ENCODE measurements at places on chromosomes 5 and 9. TPM values are rescaled to one million over a fixed set of nuclear protein-coding genes. Genes with fewer than 3 reads are reported as not detected.

- no peak for DNase-seq
These were observed 386.0 kb downstream of the CHSY3 start for GRCh38 chr5:130290219-130290618.

GRCh38 chr5:124746916-124747790 lies 714 bp upstream of the ZNF608 start:
- peak; percentile 67 for DNase-seq

- no peak for DNase-seq
These were observed 43.9 kb downstream of the FAM169A start for GRCh38 chr5:74822288-74822687.

GRCh38 chr9:106921341-106921899 lies 58.5 kb downstream of the ZNF462 start:
- DNase-seq: no peak

DNA sequence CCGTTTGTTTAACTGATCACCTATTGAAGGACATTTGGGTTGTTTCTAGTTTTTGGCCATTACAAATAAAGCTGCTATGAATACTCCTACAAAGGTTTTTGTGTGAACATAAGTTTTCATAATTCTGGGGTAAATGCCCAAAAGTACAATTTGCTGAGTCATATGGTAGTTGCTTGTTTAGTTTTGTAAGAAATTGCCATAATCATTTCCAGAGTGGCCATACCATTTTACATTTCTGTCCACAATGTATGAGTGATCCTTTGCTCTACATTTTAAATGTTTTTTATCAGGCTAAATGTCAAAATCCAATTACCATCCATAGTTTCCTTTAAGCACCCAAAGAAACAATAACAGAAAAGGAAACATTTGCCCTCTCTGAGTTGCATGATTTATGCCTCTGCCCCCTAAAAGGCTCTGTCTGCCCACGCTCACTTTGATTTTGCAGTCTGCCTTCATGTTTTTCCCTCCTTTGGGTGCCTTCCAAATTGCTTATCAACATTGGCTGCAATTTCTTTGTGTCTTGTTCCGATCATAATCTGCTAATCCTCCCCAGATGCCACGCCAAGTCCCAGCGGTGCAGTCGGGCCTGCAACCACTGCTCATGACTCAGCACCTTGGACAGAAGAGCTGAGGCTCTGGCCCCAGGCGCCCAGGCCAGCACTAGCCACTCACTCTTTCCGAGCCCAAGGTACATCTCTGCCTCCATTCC lies 339.2 kb downstream of the PIK3R1 start:
- no peak for DNase-seq

- DNase-seq: peak; percentile 98
These were observed at the start of gene TNIP1 for GRCh38 chr5:151080613-151081430. Gene TNIP1, minus strand, starts transcription at chr5:151081034. Its CDS starts 15,939 bp downstream, at chr5:151065095.

GRCh38 chr9:84983749-84984148 lies 314.2 kb downstream of the NTRK2 start:
- DNase-seq: no peak

GRCh38 chr5:61307611-61308010 lies 24.4 kb upstream of the ZSWIM6 start:
- DNase-seq: no peak

- DNase-seq: no peak
These were observed 35.3 kb downstream of the SNX24 start for GRCh38 chr5:122880749-122881148.

- no peak for DNase-seq
These were observed 48.7 kb downstream of the RICTOR start for GRCh38 chr5:39025456-39025855.

GRCh38 chr5:56346741-56347535 lies 113.8 kb upstream of the ANKRD55 start:
- no peak for DNase-seq

- DNase-seq: no peak
These were observed 121.8 kb upstream of the SAP30L start for GRCh38 chr5:154324033-154324432.

GRCh38 chr5:180670586-180671359 lies 21.4 kb upstream of the FLT4 start:
- DNase-seq: peak; percentile 46

GRCh38 chr5:180018347-180019060 lies 53.1 kb downstream of the RNF130 start:
- DNase-seq: no peak

- no peak for DNase-seq
These were observed 558.1 kb downstream of the NR2F1-AS1 start for GRCh38 chr5:93022796-93023447.

- DNase-seq: no peak
These were observed 447.6 kb downstream of the GADD45G start for GRCh38 chr9:90052366-90052765.

DNA sequence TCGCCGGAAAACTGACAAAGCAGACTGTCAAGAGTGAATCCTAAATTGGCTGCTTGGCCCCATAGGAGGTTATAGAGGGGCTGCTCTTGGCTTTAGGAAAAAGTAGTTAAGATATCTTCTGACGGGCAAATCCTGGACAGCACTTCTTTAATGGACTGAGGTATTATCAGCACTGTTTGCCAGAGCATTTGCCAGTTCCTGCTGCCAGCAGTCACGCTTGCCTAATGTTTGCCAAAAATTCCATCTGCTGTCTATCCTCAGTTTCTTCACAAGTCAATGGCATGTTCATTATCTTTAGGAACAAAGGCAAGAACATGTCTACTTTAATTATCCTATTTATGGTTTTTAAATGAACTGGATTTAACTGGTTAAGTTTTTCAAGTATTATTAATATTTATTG lies 25.8 kb upstream of the SREK1 start:
- DNase-seq: no peak

DNA sequence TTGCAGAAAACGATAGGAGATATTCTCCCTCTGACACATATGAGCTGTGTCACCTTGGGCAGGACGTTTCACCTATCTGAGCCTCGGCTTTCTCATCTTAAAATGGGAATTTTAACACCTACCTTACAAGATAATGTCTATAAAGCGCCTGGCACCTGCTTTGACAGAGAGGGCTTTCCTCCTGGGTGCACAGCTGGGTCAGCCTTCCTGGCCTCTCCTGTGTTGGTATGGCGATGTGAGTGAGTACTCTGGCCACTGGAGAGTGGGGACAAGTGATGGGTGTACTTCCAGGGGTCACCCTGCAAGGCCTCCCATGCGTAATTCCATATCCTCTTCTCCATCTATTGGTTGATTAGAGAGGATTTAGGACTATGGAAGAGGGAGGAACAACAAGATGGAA lies 113.1 kb upstream of the SMIM23 start:
- DNase-seq: no peak

GRCh38 chr9:105475302-105475701 lies 27.5 kb downstream of the FSD1L start:
- no peak for DNase-seq

GRCh38 chr9:135758056-135758455 lies 56.1 kb downstream of the KCNT1 start:
- no peak for DNase-seq

DNA sequence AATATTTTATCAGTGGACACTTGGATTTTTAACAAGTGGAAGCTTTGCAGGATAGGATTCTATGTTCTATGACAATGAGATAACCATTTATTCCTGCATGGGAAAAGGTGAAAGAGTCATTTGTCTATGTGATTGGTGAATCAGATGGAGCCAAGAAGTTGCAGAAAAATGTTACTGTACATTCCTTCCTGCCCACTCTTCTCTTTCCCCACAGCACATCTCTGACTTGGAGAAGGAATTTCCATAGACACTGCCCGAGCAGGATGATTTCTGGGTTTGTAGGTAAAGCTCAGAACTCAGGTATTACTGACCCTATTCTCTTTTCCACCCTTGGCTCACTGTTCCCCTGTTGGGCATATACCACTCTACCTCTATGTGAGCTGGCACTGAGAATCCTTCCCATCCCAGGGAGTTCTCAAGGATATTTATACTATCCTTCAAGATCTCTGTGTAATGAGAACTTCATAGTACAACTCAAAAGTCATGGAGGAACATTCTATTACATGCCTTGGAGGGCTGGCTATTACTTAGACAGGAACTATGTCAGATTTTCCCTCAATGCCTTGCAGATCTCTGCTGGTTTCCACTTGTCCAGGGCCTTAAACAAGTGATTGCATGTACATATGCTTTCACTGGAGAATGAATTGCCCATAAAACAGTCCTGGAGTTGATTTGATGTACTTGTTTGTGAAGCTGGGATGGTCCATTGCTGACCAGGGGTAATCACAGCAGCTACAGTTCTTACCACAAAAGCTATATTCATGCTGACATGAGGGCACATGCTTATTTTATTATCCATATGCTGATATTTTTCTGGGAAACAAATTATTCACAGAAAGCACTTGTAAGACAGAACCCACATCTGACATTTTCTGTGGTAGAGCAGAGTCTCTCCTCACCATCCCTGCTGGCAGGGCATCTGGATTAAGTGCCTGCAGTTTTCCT lies 24.1 kb downstream of the SLC1A3 start:
- DNase-seq: no peak

DNA sequence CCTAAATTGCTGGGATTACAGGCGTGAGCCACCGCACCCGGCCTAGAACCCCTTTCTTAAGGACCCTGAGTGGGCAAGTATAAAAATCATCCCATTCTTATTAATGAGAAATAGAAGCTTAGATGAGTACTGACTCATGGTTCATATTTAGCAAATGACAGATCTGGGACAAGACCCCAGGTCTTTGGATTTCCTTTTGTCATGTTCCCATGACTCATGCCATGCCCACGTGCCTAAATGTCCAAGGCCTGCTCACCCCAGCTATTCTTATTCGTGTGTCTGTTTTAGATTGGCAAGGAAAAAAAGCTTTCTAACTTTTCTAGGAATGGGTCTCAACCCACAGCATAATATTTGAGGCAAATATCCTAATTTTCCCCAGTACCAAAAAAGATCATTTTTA lies 57.7 kb upstream of the RPS23 start:
- DNase-seq: no peak

GRCh38 chr9:81693671-81694378 lies 4.5 kb upstream of the TLE1 start:
- DNase-seq: no peak

DNA sequence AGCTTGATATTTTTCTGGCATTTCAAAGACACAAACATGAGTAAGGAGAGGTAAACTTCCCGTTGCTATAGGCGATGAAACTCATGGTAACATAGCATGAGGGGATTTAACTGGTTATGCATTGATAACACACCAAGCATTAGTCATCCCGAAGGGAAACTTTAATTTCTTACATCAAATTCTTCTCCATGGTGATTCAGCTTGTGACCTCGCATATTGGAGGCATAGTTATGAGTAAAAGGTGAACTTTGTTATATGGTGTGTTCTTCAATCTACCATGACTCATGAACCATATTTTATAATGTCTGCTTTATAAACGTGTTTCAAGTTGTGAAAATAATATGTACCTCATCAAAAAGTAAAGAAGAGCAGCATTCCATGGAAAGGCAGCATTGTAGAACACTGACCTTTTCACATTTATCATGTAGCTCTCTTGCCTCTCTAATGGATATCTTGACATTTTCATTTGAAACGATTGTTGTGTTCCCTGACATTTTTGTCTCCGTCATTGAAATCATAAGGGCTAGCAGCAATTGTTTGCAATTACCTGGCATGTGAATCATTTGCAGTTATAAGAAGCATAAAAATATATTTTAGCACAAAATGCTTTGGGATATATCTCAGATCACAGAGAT lies 491.8 kb downstream of the ANXA1 start:
- DNase-seq: no peak

DNA sequence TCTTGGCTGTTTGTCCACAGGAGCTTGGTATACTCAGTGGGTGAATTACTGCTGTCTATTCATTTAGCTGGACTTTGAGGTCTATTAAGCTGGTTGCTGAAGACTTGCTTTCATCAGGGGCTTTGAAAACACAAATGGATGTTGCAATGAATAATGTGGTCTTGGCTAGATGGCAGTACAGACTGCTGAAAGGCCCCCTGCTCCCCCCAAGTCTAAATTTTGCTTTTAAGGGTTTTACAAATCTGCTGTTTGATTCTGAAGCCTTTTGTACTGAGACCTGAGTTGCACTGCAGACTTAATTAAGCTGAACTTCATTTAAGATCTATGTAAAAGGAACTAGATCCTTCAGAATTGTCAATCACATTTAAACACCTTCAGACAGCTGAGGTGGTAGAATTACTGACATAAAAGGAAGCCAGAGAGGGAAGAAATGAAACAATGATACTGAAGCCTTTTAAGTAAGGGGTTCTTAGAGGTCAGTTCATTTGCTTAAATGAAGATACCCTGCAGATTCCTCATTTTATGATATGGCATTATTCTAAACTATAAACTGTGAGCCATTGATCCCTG lies 37.3 kb downstream of the KCTD16 start:
- DNase-seq: no peak

The OXCT1 gene
- 0.78 TPM for polyA plus RNA-seq

The INSYN2B gene
- 0.13 TPM for polyA plus RNA-seq

The DELE1 gene
- polyA plus RNA-seq: 47.1 TPM

The TAF11L10 gene
- polyA plus RNA-seq: not detected

The BICD2 gene
- polyA plus RNA-seq: 2.5 TPM

The PCDHGB3 gene
- polyA plus RNA-seq: not detected

The AK8 gene
- polyA plus RNA-seq: 0.26 TPM

The PANK3 gene
- polyA plus RNA-seq: 16.5 TPM

The NEUROG1 gene
- not detected for polyA plus RNA-seq

The ARSI gene
- 0.23 TPM for polyA plus RNA-seq

The PDE8B gene
- 0.39 TPM for polyA plus RNA-seq

The LCN15 gene
- not detected for polyA plus RNA-seq

The ITGA1 gene
- 50.1 TPM for polyA plus RNA-seq
